ENCODE measurements at places on chromosomes 7 and 10. TPM values are rescaled to one million over a fixed set of nuclear protein-coding genes. Genes with fewer than 3 reads are reported as not detected.
A peak's percentile ranks its signal among the peaks of the same experiment; 100 is the strongest.

GRCh38 chr7:51732951-51733350, 416.3 kb upstream of the COBL start:
- no peak for DNase-seq

DNA sequence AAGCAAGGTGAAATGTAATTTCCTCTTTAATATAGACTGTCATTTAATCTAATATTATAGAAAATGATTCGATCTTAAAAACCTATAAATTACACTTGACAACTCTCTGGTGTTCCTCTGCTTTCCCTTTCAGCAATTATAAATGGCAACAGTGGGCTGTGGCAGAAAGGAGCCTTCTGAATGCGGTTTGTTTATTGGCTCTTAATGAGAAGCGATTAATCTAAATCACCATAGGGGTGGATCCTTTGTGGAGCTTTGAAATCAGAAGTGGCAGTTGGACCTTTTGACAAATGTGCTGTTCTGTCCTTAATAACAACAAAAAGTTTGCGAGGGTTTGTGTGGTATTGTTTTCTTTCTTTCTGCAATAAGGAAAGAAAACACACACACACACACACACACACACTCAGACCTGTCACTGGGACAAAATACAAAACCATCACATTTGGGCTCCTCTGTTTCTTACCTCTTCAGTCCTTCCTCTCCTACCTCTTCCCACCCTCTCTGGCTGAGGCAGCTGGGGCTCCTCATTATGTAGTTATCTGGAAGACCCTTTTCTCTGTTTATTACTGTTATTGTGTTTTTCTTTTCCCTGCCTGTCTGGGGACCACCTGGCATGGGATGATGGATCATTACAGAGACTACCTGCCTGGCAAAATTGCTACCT, 316.2 kb downstream of the SORCS3 start:
- no peak for DNase-seq

NKX1-2 gene
- not detected for total RNA-seq

ZNF853 gene
- 12.6 TPM for total RNA-seq

GRCh38 chr7:6556196-6556595, 4.9 kb upstream of the GRID2IP start:
- DNase-seq, result no peak

GRCh38 chr7:101628522-101628921, 574 bp downstream of the MYL10 start:
- no peak for DNase-seq

PHF14 gene
- 17.2 TPM for total RNA-seq

- peak; percentile 62 for DNase-seq
Observed at GRCh38 chr7:30888747-30889146, 22.9 kb upstream of the AQP1 start.

TPST1 gene
- total RNA-seq, result 12.3 TPM

GRCh38 chr7:86199881-86200614, 443.7 kb upstream of the GRM3 start:
- DNase-seq, result no peak

- no peak for DNase-seq
Observed at GRCh38 chr10:191703-192518, 56.7 kb downstream of the ZMYND11 start.

DNA sequence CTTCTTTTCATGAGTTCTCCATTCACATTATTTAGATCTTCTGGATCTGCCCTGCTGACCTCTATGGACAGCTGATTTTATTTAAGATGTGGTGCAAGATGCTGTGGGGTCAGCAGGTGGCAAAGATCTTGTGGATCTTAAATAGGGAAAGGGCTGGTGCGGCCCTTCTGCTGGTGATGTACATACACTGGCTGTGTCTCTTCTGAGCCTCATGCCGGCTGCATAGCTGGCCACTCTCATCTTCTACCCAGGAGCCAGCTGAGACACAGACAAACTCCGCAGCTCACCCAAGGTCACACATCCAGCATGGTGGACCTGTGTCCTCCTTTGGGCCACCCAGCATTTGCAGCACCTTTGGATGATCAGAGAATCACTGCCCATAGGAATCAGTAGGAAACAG, 9.7 kb downstream of the RBP3 start:
- no peak for DNase-seq

GPR141 gene
- not detected for total RNA-seq

- no peak for DNase-seq
Observed at GRCh38 chr7:124403587-124403986, 362.0 kb downstream of the GPR37 start.

GRCh38 chr10:49395741-49396665, at the start of gene DRGX:
Gene DRGX (minus strand): TSS chr10:49396089. CDS start chr10:49395440, 649 bp downstream.
- DNase-seq, result no peak

ADIRF gene
- total RNA-seq, result 143 TPM

DNA sequence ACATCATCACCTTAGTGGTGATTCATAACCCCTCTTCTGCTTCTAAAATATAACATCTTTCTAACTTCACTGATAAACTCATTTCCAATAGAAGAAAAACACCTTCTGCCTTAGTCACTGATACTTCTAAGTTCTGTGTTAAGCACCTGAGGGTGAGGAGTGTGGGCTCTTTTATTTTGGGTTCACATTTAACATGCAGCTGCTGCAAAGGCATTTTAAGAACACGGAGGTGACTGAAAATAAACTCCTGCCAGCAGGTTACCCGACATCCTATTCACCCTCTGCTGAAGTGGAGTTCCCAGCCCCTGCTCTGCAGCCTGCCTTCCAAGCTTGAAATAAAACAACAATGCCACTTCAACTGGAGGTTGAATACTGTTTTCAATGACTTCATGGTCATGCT, 202.9 kb upstream of the PLXNA4 start:
- DNase-seq, result no peak

JAKMIP3 gene
- 1.1 TPM for total RNA-seq

- DNase-seq, result no peak
Observed at GRCh38 chr10:28410420-28411135, 107.7 kb upstream of the MPP7 start.

WAPL gene
- total RNA-seq, result 25.1 TPM

GIMAP2 gene
- 7.0 TPM for total RNA-seq

OR2A42 gene
- not detected for total RNA-seq

- DNase-seq, result no peak
Observed at GRCh38 chr7:126436213-126436868, 816.4 kb downstream of the GRM8 start.

ZNF467 gene
- total RNA-seq, result 10.4 TPM

TCAF2 gene
- total RNA-seq, result 0.71 TPM

DNA sequence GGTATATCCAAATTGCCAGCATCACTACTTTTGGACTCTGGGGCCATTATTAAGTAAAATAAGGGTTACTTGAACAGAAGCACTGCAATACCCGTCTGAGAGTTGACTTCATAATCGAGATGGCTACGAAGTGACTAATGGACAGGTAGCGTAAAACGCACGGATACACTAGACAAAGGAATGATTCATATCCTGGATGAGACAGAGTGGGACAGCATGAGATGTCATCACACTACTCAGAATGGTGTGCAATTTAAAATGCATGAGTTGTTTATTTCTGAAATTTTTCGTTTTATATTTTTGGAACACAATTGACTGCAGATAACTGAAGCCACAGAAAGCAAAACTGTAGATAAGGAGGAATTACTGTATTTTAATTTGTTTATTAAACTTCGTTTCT, 421.5 kb upstream of the LRGUK start:
- no peak for DNase-seq

DNA sequence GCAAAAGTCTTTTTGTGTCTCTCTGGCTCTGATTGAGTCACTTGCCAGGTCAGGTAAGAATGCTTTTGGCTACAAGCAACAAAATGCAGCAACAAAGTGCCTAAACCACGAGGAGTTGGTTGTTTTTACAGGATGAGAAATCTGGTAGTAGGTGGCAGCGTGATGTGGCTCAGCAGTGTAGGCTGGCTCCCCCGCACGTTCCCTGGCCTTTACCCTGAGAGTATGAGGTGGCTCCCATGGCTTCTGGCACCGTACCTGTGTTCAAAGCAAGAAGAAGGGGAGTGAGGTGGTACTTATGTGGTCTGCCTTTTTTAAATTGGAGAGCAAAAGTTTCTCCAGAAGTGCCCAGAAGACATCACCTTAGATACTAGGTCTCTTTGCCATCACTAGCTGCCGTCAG, 11.7 kb downstream of the PRKRIP1 start:
- DNase-seq, result no peak

- no peak for DNase-seq
Observed at GRCh38 chr7:36545291-36545690, 155.6 kb downstream of the ANLN start.

- no peak for DNase-seq
Observed at GRCh38 chr7:140360697-140361229, 37.6 kb downstream of the SLC37A3 start.

- no peak for DNase-seq
Observed at GRCh38 chr10:125146791-125147579, 13.4 kb downstream of the CTBP2 start.

GRCh38 chr7:22715969-22716368, 11.0 kb upstream of the IL6 start:
- no peak for DNase-seq

DNA sequence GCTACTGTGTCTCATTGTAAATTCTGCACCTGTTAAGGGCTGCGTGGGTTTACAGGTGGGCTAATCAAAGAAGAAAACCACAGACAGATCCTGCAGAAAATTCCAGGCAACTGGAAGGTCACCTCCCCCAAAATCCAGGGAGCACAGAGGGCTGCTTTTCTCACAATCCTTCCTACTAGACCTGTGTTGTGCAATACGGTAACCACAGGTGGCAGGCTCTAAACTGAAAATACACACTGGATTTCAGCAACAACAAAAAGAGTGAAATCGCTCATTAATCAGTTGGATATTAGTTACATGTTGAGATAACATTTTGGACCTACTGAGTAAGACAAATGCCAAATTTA, 83.2 kb downstream of the SLC16A9 start:
- DNase-seq, result no peak

- DNase-seq, result no peak
Observed at GRCh38 chr10:130470286-130470685, 334.1 kb downstream of the GLRX3 start.

DNA sequence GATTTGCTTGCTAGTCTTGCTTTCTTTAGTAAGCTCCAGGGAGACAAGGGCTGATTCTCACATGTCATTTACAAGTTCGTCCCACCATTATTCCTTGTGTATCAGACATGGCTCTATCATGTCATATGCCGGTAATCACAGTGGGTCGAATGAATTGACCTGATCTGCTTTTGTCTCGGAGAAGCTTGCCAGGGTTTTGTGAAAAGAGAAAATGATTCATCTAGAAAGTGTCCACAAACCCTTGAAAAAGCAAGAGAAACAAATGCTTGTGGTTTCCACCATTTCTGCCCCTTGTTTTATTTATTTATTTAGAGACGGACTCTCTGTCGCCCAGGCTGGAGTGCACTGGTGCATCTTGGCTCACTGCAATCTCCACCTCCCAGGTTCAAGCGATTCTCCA, 278.5 kb downstream of the TCF7L2 start:
- no peak for DNase-seq

GRCh38 chr10:131997366-131998049, 15.8 kb upstream of the BNIP3 start:
- DNase-seq, result peak; percentile 69

- no peak for DNase-seq
Observed at GRCh38 chr7:128323459-128324367, 20.0 kb downstream of the RBM28 start.

CACNA2D1 gene
- 39.8 TPM for total RNA-seq

- DNase-seq, result no peak
Observed at GRCh38 chr10:63208986-63209385, 75.9 kb downstream of the NRBF2 start.

DNA sequence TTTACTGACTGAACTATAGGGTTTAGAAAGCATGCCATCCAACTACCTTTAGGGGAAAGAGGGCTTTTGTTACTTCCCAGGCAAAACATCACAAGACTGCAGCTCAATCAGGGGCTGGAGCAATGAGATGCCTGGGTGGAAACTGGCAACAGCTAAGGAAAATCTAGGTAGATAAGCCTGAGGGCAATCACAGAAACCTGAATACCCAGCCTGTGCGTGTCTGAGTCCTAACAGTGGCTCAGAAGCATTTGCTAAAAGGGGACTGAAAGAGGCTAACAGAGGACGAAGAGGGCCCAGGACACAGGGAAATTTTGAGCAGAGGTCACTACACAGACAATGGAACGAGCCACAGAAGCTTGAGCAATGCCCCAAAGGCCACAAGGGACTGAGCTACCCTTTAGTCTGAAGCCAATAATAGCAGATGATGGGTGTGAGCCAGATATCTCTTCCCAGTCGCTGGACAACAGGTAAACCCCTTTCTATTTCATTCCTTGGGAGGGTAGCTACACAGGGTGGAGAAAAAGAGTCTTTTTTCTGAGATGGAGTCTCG, 79.1 kb downstream of the ITGA8 start:
- no peak for DNase-seq

ARHGAP12 gene
- total RNA-seq, result 17.2 TPM

- no peak for DNase-seq
Observed at GRCh38 chr7:104175361-104175984, 32.3 kb downstream of the ORC5 start.

DNA sequence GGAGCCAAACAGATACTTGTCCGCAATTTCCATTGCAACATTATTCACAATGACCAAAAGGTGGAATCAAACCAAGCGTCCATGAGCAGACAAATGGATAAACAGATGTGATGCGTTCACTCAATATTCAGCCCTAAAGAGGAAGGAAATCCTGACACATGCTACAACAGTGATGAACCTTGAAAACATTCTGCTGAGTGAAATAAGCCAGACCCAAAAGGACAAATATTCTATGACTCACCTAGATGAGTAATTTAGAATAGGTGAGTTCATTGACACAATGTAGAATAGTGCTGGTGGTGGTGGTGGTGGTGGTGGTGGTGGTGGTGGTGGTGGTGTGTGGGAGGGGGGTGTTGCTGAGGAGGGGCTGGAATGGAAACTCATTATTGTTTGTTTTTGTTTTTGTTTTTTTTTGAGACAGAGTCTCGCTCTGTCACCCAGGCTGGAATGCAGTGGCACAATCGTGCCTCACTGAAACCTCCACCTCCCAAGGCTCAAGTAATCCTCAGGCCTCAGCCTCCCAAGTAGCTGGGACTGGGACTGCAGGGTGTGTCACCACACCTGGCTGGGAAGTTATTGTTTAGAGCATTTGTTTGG, 28.6 kb downstream of the SMKR1 start:
- no peak for DNase-seq
